ENCODE measurements at places on chromosomes 11 and 22.

- no peak for DNase-seq
Measured at GRCh38 chr22:50577987-50578775, at the start of gene CPT1B. Gene CPT1B, minus strand, starts transcription at chr22:50578427. Its CDS starts 512 bp downstream, at chr22:50577915.

DNA sequence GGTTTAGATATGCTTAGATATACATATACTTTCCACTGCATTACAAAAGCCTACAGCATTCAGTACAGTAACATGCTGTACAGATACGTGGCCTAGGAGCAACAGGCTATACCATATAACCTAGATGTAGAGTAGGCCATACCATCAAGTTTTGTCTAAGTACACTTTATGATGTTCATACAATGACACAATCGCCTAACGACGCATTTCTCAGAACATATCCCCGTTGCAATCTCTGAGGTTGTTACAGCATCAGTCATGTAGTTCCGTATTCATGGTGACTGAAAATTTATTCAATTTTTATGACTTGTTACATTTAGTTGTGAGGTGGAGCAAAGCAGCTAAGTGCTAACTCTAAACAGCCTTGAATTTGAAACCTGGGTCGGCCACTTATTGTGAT is 6.7 kb downstream of the ZBTB44 start:
- DNase-seq, result no peak

DNA sequence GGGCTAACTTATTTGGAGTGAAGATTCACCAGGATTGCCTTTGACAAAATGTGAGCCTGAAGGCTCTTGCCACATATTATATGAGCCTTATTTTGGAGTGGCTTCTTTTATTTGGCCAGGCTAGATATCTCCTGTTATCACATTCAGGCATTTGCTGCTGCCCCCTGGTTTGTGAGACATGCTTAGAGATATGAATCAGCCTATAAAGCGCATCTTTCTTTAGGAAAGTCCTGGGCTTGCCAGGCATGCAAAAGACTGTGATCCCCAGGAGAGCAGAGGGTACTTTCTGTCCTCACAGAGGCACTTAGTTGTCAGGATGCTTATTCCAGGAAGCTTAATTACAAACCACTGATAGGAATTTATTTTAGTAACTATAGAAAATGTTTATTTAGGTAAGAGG is 333.3 kb downstream of the FAT3 start:
- DNase-seq, result no peak

GRCh38 chr22:28005513-28005912 is 86.5 kb upstream of the PITPNB start:
- DNase-seq, result no peak

DNA sequence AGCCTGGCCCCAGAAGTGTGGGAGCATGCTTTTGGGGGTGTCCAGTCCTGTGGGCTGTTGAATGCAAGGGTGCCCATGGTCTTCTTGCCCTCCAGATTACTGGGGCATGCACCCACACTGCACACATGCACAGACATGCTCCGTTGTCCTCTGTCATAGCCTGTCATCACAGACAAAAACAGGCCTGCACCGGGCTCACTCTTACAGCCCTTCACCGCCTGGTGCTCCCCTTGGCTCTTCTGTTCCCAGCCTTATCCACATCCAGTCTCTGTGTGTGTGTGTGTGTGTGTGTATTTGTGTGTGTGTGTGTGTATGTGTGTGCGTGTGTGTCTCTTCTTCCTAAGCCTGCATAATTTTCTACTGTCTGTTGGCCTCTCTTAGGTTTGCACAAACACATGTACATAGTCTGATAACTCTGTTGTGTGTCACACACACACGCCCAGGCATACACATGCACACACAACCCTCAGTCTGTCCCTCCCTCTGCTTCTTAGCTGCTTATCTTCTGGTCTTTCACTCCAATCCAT is 23.4 kb upstream of the NECTIN1 start:
- no peak for DNase-seq

DNA sequence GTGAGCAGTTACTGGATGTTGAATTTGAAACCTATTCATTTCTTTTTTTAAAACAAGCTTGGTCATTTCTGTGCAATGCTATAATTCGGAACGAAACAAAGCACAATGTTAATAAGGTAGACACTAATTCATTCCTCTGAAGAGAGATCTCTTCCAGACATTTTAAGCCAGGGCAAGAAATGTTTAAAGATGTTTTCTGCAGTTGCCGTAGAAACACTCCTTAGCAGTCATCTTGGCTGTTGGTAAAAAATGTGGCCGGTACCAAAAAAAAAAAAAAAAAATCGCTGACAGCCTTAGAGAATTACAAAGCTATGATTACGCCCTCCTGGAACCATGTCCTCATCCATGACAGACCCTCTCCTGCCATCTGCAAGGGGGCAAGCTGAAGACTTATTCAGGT is 66.4 kb upstream of the TTC12 start:
- no peak for DNase-seq

DNA sequence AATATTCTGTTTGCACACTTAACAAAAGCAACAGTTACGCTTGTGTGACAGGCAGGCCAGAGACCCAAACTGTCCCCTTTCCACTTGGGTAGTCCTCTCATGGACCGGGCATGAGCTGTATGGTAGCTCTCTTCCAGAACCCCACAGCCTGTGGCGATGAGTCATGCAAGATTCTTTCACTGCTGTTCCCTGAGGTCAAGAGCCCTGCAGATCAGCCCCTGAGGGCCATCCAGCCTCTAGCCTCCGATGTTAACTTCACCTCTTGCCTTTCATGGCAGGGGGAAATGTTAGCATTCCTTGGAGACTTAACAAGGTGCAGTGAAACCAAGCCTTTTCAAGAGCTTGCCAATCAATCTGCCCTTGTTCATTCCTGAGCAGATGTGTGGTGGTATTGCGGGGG is 63.2 kb upstream of the DEUP1 start:
- peak; percentile 1 for DNase-seq

DNA sequence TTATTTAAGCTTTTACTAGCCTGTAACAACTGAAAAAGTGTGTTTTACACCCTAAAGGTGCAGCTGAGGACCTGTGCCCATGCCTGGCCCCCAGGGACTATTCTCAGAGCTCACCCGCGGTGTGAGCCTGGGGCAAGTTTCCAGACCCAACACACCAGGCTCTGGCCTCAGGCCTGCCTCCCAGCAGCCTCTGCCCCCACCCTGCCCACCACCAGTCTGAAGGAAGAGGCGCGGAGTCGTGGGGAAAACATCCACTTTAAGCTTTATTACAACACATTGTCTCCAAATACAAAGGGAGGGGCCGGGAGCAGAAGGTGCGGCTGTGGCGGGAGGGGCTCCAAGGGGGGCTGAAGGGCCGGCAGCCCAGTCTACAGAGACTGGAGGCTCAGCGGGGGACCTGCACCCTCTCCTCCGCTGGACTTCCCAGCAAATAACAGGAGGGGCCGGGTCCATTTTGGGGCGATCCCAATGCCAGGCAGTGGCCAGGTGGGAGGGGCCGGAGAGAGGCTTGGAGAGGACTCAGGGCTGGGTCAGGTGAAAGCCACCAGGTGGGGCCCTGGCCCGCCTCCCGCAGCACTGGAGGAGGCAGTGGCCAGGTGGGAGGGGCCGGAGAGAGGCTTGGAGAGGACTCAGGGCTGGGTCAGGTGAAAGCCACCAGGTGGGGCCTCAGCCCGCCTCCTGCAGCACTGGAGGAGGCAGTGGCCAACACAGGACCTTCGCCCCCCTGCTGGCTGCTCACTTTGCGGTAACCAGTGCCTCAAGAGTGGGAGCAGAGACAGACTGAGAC is 18.1 kb downstream of the DUSP8 start:
- DNase-seq, result peak; percentile 58

Data from MCF 10A (cell line).